ENCODE measurements at places on chromosomes 5 and 9.

GRCh38 chr9:127449332-127449966 is 1.8 kb downstream of the RPL12 start:
- no peak for DNase-seq

GRCh38 chr5:72512593-72512860 is 5.3 kb upstream of the ZNF366 start:
- no peak for DNase-seq

- no peak for DNase-seq
Observed at GRCh38 chr5:169132302-169132660, 168.7 kb downstream of the SLIT3 start.

DNA sequence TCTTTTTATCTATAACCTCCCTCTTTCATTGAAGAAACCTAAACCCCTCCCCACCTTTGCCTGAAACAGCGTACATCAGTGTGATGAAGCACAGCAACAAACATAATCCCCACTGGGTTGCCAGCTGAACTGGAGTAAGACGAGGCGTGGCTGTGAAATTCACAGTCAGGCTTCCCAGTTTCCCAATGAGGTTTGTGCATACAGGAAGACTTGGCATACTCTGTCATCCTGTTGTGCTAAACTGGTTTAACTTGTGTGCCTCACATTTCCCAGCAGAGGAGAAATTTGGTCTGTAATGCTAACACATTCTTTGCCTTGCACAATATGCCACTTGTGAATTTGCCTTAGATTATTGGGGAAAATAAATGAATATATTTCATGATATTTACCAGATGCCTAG is 121.5 kb downstream of the SV2C start:
- no peak for DNase-seq

- DNase-seq: no peak
Observed at GRCh38 chr9:89661391-89661949, 56.7 kb downstream of the GADD45G start.

DNA sequence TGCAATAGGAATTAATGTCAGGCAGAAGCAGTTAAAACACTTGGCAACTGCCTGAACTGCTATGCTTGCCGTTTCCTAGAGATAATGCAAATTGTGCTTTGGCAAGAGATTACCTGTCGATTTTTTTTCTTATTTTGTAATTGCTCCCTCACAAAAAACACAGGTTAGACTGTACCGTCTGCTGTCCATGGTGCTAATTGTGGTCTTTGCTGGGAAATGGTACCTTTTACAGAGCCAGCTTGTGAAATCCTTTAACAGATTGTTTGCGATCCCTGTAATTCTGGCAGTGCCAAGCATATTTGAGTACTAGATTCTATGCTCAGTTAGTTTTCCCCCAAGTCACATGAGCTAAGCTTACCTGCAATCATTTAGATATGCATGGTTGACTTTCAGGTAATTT is 2125.8 kb upstream of the WWC1 start:
- no peak for DNase-seq

DNA sequence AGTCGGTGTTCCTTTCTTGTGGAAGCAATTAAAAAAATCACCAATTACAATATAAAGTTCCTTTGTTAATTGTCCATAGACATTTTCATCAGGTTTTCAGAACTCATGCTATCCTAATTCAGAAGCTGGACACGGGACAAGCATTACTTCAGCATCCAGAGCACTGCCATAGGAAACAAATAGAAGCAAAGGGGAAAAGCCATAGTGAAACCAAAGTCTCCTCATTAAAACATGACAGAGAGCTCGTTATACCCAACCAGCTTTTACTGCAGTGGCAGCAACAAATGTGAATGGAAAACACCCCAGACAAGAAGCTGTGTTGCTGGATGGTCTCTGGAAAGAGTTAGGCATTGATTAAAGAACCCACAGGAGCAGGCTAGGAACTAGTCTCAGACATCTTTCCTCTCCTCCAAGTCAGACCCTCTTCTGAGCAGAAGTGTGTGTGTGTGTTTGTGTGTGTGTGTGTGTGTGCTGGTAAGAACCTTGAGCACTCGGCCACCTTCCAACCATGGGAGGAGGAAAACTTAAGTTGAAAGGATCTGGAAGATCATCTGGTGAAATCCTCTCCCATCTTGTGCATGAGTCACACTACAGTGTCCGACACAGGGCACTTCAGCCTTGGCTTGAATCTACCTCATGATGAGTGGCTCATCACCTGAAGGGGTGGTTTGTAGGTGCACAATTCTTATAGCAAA is 162.6 kb upstream of the ADAMTS16 start:
- DNase-seq: no peak

GRCh38 chr9:21549251-21549765 is 67.2 kb upstream of the IFNE start:
- no peak for DNase-seq

DNA sequence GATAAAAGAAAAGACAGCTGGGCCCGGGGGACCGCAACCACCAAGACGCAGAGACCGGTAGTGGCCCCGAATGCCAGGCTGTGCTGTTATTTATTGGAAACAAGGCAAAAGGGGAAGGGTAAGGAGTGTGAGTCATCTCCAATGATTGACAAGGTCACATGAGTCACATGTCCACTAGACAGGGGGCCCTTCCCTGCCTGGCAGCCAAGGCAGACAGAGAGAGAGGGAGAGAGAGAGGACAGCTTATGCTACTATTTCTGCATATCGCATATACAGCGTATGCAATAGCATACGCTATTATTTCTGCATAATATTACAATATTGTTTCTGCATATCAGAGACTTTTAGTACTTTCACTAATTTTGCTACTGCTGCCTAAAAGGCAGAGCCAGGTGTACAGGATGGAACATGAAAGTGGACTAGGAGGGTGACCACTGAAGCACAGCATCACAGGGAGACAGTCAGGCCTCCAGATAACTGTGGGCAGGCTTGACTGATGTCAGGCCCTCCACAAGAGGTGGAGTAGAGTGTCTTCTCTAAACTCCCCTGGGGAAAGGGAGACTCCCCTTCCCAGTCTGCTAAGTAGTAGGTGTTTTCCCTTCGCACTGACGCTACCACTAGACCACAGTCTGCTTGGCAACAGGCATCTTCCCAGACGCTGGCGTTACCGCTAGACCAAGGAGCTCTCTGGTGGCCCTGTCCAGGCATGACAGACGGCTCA is 50.3 kb downstream of the RFX3 start:
- no peak for DNase-seq

GRCh38 chr5:115859378-115859777 is 17.6 kb downstream of the AP3S1 start:
- DNase-seq: no peak

All from stimulated activated CD4-positive, alpha-beta T cell treated with anti-CD3 and anti-CD28 coated beads, Interleukin-4, amount 100 ng/mL, for 48 hours (primary cell).